ENCODE measurements at places on chromosomes 4 and X. TPM values are rescaled to one million over a fixed set of nuclear protein-coding genes. Genes with fewer than 3 reads are reported as not detected.

DNA sequence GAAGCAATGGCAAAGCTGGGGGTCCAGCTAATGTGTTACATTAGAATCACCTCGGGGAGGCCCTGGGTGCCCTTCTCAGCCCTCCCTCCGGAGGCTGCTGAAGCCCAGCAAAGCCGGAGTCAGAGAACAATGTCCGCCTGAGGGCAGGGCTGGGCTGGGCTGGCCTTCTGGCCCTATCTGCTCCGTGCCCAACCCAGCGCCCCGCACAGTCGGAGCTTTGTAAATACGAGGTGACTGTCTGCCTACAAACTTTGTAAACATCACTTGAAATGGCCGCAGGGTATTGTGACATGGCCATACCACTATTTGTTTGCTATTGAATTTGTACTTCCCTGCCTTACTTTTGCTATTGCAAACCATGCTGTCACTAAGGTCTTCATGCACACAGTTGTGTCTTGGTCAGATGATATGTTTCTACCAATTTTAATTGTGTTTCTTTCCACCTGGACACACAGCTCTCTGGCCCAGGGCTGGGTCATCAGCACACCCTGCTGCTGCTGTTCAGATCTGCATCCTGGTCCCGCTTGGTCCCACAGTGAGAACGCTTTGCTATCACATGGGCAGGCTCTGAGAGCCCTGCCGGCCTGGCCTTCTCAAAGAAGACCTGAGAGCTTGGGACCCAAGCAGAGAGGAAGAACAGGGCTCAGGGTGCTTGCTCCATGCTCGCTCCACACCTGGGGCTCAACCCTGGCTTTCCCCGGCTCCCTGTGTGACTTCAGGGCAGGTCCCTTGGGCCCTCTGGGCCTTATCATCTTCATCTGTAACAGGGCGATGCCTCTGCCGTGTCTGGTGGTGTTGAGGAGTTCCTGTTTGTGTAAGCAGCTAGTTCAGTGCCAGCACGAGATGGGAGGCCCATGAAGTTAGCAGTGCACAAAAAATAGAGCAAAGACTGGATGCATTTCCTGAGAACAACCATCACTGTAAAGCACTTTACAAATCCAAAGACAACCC, 2.3 kb downstream of the S100P start:
- DNase-seq, result no peak

PABPC1L2B gene
- polyA plus RNA-seq, result not detected

HHIP gene
- 3.6 TPM for polyA plus RNA-seq

CLNK gene
- polyA plus RNA-seq, result not detected

DNA sequence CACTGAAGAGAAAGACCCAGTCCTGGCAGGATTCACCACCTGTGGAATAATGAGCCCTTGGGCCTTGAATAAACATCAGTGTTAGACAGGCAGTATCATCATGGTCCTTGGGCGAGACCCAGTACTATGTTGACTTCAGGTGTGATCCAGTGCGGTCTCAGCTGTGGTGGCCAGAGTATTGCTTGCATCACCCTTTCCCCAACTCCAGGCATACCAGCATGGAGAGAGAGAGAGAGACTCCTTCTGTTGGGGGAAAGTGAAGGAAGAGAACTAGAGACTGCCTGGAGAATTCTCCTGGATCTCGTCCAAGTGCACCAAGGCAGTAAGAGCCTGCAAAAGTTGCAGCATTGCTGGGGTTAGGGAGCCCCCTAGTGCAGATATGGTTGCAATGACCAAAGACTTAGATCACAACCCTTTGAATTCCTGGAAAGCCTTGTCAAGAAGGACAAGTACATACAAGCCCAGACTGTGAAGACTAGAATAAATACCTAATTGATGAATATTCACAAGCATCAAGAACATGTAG, 61.1 kb upstream of the VAMP7 start:
- DNase-seq, result peak; percentile 66

- no peak for DNase-seq
These were observed 74.1 kb downstream of the FAM47A start for GRCh38 chrX:34058005-34058404.

GRCh38 chrX:126137899-126138298, 28.2 kb downstream of the DCAF12L2 start:
- no peak for DNase-seq

- DNase-seq, result no peak
These were observed 46.2 kb downstream of the GPC4 start for GRCh38 chrX:133369065-133369464.

DNA sequence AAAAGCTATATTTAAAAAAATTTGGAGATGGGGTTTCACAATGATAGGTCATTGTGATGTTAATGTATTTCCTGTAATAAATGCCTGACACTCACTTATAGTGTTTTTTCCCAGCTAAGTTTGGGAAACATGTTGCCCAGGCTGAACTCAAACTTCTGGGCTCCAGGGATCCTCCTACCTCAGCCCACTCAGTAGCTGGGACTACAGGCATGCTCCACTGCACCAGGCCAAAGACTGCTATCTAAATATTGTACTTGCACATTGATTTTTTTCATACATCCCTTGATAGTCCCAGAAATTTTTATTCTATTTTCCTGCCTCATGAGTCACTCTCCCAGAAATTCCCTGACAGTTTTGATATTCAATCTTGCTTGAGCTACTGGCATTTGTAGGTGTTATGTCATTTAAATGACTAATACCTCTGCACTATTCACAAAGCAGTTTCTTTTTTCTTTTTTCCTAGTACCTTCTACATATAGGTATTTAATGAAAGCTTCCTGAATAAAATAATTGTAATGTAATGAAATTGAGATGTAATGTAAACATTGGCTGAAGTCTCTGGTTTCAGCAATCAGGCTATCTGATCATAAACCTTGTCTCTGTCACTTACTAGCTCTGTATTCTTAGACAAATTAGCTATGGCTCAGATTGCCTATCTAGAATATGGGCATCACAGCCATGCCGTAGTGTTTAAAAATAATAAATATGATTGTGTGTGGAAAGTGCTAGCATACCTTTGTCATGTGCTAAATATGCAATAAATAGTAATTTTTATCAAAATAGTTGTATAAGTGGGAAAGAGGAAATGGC, 1973.0 kb upstream of the AGA start:
- no peak for DNase-seq

DNA sequence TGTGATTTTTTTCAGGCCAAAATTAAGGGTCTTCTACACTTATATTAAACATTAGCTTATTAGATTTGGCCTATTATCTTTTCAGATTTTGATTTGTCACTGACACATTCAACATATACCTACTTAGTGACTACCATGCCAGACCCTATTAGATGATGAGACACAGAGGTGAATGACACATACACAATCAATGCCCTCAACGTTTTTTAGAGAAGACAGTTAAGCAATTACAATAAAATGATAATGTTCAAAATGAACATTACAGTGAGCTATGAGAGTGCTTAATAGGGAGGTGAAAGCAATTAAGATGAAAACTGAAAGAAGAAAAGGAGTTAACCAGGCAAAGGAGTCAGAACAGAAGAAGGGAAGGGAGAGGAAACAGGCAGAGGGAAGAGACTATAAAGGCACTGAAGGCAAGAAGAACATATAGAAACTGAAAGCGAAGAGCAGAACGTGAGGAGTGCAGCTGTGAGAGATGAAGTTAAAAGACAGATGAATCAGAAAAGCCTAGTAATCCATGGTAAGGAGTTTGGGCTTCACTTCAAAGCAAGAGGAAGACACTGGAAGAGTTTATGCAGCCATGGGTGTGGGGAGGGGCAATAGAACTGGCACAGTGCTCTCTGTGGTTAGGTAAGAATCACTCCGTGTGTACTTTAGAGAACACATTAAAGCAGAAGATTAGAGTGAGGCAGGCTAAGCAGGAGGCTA, 119.0 kb downstream of the REELD1 start:
- peak; percentile 26 for DNase-seq

STPG2 gene
- polyA plus RNA-seq, result not detected

FMR1NB gene
- polyA plus RNA-seq, result not detected

- no peak for DNase-seq
These were observed 66.9 kb upstream of the MMAA start for GRCh38 chr4:145552181-145552822.

NLRP2B gene
- not detected for polyA plus RNA-seq

DNA sequence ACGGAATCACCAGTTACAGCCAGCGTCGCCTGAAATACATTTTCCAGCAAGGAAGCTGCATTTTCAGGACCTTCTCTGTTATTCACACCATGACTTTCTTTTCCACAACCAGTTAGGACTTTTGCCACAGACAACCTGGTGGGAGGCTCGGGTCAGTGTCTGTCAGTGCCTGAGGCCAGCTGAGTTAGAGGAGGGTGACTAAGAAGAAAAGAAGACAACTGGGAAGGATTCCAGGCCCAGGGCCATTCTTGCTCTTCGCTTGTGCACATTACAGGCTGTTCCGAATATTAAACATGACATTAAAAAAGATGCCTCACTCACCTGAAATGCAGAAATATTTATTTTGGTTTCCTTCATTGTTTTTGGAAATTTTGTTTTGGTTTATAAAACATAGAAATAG, 21.4 kb upstream of the CENPU start:
- no peak for DNase-seq

- DNase-seq, result no peak
These were observed 568 bp downstream of the HTT start for GRCh38 chr4:3074846-3075651.

GRCh38 chr4:104967034-104967401, 179.7 kb upstream of the TET2 start:
- DNase-seq, result no peak

Measured in AG04450 (cell line).